ENCODE measurements at places on chromosomes 6 and 20.

GRCh38 chr6:109331081-109331480 lies 51.2 kb downstream of the CD164 start:
- DNase-seq = no peak

GRCh38 chr6:92608751-92609150 lies 810.6 kb downstream of the EPHA7 start:
- DNase-seq = no peak

GRCh38 chr20:7994809-7995208 lies 24.8 kb downstream of the TMX4 start:
- DNase-seq = no peak

- no peak for DNase-seq
Observed at GRCh38 chr20:56759741-56760278, 130.7 kb downstream of the TFAP2C start.

DNA sequence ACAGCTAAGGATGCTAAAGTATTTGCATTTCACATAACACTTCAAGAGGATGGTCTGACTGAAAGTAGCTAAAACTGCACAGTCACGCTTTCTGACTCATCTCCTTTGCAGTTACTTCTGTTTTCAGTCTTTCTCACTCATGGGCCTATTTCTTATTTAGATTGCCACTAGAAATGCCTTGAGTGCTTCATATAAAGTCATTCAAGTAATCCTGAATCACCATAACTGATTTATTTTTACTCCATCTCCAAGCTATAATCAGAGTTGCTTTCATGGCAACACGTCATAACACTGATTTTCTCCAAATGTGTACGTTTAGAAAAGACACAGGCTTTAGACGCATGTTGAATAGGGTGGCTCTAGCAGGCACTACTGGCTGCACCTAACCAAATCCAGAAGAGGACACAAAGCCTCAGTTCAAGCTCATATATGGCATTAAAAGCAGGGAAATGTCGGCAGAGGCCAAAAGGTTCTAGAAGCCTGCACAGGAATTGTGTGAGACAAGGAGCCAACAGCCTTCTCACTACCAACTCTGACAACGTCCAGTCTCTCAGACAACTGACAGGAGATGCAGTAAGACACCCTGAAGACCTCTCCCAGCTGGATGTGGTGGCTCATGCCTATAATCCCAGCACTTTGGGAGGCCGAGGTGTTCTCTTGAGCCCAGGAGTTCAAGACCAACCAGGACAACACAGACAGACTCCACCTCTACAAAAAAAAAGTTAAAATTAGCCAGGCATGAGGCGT lies 64.1 kb upstream of the BEND6 start:
- DNase-seq = no peak

DNA sequence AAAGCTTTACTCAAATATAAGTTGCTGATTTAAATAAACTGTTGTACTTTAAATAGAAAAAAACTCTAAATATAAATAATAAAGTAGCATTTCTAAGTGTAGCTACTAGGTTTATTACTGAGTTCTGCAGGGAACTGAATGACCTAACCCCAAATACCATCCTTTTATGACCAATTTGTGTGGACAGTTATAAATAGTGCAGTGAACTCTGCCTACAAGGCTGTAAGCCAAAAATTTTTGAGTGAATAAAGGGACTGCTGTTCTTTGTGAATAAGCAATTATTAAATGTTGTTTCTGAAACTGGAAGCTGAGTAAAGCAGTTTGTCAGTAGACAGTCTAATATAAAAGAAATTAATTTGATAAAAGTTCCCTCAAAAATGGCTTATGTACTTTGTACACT lies 90.8 kb upstream of the ELOVL5 start:
- DNase-seq = no peak

GRCh38 chr6:113619077-113619476 lies 238.1 kb upstream of the MARCKS start:
- no peak for DNase-seq

DNA sequence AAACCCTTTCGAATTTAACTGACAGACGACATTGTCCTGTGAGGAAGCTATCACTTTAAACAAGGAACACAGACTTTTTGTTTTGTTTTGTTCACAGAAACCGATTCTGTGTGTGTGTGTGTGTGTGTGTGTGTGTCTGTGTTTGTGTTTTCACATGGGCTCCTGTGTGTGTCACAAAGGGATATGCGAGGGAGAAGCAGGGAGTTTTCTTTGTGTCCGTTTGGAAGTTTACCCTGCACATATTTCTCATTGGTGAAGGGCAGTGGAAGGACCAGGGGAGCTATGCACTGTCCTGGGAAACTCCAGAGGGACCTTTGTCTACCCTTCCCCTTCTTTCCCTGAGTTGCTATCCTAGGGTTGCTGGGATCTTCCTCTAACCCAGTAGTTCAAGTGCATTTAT lies 17.7 kb downstream of the POM121L2 start:
- no peak for DNase-seq

- DNase-seq = no peak
Observed at GRCh38 chr6:46882645-46883044, 39.1 kb downstream of the ADGRF5 start.

- DNase-seq = no peak
Observed at GRCh38 chr6:43798688-43799444, 28.9 kb downstream of the VEGFA start.

GRCh38 chr6:16999491-17000436 lies 102.1 kb upstream of the STMND1 start:
- no peak for DNase-seq

GRCh38 chr6:124466949-124467348 lies 495.3 kb upstream of the RNF217 start:
- DNase-seq = no peak

DNA sequence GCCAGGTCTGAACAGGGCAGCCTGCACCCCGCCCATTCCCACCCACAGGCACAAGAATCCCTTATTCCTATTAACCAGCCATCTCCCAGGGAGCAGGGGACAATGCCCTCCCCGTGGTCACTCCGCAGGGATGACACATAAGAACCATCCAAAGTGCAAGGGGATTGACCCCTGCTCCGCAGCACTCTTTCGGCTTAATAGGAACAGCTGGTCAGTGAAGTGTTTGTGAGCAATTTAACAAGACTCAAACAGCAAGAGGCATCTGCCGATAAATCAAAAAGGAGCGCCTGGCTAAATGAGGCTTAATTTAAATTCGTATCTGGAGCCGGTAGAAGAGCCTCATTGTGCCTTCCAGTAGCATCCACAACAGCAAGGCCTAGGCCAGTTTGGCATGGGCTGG lies 389.4 kb downstream of the RNGTT start:
- no peak for DNase-seq

- DNase-seq = no peak
Observed at GRCh38 chr20:9610665-9611064, 96.3 kb downstream of the LAMP5 start.

GRCh38 chr6:33983721-33984465 lies 162.0 kb downstream of the GRM4 start:
- DNase-seq = no peak

DNA sequence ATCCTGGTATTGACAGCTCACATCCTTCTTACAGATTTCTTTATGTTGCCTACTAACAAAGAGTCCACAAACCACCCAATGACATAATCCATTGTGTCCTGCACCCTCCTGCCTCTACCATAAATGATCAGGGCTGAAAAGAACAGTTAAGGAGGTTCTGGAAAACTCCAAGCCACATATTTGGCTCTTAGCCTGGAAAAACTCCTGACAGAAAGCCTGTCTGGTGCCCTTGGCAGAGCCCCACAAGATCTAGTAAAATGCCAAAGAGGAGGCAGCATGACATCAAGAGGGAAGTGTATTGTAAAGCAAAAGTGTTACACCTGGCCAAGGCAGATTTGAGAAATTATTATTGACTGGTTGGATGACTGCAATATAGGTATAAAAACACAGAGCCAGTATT lies 126.4 kb upstream of the VGLL2 start:
- no peak for DNase-seq

Data from stimulated activated CD4-positive, alpha-beta T cell treated with anti-CD3 and anti-CD28 coated beads, Interleukin-1b, Interleukin-23, amount 100 ng/mL, for 1 hour (primary cell).